Natural killer cell treated with Interleukin-12 subunit alpha and Interleukin-12 subunit beta and Interleukin-15 and Interleukin-18, amount 100 ng/mL, for 72 hours (primary cell): ENCODE measurements at places on chromosomes 3 and 15.

DNA sequence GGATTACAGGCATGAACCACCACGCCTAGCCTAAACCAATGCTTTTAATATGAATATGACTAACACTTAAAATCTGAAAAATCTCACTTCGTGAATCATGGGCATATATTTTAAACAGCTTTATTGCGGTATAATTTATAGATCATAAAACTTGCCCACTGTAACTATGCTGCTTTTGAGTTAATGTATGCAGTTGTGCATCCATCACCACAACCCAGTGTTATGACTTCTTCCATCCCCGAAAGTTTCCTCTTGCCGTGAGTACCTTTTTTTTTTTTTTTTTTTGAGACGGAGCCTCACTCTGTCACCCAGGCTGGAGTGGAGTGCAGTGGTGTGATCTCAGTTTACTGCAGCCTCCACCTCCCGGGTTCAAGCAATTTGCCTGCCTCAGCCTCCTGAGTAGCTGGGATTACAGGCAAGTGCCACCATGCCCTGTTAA lies 7.1 kb downstream of the KAT2B start:
- no peak for DNase-seq

DNA sequence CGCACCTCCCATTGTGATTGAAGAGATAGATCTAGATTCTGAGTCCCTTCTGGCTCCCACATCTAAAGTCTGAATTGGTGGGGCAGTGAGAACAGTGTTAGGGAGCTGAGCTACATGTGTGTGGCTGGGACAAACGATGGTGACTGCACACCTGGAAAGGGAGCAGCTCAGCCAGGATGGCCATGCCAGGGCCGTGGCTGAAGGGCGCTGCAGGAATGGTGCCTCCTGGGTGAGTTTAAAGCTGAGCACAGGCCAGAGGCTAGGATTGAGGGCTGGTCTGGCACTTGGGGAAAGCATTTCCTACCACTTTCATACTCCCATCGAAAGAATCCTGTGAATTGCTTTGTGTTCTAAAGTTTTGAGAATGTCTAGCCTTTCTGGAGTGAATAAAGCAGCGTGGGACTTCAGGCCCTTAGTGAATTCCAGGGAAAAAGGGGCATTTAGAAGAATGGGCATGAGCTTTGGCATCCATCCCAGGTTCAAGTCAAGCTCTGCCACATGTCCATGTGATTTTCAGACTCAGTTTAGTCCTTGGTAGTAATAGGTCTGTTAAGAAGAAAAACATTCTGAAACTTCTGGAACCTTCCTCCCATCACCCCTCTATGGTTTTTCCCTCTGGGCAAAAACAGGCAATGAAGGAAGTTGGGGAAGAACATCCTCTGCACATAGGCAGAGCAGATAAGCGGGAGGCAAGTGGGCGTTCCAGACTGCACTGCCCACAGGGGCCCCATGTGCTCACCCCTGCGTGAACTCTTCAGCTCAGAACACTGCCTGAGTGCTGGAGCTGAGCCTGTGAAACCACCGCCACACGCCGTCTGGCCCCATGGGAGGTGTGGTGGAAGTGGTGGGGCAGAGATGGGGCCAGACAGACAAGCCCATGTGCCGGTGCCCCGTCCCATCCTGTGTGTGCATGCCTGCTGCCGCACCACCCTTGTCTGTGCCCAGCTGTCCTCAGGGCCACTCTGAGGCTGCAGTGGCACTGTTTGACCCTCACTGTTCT lies 12.9 kb upstream of the CPNE9 start:
- DNase-seq = no peak

GRCh38 chr3:139917226-139917785 lies 17.7 kb upstream of the CLSTN2 start:
- DNase-seq = no peak

DNA sequence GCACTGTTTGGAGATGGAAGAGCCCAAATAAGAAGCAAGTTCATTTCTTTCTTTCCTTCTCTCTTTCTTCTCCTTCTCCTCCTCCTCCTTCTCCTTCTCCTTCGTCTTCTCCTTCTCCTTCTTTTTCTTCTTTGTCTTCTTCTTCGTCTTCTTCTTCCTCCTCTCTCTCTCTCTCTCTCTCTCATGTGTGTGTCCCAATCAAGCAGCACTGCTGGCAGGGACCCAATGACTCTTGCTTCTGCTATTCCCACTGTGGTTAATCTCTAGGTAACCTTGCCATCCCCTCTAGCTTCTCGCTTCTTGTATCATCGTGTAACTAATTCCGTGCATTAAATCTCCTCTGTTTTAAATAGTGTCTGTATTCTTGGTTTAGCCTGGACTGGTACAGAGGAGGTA lies 26.1 kb upstream of the ZNF280D start:
- no peak for DNase-seq

GRCh38 chr3:183349421-183350157 lies 78.8 kb downstream of the MCF2L2 start:
- no peak for DNase-seq

DNA sequence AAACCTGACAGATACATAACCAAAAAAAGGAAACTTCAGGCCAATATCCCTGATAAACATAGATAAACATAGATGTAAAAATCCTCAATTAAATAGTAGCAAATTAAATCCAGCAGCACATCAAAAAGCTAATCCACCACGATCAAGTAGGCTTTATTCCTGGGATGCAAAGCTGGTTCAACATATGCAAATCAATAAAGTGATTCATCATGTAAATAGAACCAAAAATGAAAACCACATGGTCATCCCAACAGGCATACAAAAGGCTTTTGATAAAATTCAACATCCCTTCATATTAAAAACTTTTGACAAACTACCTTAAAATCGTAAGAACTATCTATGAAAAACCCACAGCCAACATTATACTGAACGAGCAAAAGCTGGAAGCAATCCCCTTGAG lies 882.2 kb downstream of the NTRK3 start:
- DNase-seq = no peak

DNA sequence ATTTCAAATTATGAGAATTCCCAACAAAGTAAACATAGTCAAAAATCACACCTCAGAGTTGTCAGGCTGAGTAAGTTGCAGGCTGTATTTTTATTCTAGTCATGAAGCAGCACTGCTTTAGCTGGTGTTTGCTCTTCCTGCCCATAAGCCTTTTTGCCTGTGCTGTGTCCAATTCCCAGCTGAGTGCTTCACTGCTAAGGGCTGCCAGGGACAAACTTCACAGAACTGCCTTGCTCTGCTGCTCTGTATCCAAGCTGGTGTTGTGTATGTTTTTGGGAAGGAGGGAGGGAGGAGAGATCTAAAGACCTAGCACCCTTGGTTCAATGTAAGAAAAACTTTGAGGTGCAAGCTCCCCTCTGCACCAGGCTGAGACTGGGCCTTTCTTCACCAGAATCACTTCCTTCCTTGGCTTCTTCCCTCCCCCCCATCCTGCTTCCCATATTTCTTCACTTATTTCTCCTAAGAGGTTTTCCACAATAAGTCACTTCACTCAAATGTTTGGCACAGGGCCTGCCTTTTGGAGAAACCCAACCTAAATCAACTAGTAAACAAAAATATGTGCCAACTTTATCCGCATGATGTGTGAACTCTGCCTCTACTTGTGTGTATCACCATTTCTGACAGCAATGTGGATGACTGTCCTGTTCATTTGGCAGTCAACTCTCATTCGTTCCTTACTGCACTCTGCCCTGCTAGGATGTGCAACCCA lies 156.1 kb downstream of the TBL1XR1 start:
- DNase-seq = no peak

DNA sequence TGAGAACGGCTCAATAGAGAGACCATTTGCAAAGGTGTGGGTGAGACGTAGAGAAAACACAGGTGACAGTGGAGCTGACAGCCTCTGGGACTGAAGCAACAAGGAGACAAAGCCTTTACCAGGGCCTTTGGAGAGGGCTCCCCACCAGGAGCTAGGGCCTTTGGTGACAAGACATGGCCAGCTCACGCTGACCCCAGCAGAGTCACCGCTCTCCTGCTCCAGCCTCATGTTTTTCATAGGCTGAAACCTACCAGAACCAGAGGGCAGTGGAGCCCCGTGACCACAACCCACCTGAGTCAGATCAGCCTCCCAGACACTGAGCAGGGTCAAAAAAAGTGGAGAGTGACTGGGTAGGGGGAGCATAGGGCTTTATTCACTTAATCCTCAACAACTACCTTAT lies 214.7 kb downstream of the SHQ1 start:
- no peak for DNase-seq

- DNase-seq = no peak
Measured at GRCh38 chr15:32866454-32867312, 148.9 kb downstream of the GREM1 start.
